ENCODE measurements at places on chromosomes 6 and 20.

DNA sequence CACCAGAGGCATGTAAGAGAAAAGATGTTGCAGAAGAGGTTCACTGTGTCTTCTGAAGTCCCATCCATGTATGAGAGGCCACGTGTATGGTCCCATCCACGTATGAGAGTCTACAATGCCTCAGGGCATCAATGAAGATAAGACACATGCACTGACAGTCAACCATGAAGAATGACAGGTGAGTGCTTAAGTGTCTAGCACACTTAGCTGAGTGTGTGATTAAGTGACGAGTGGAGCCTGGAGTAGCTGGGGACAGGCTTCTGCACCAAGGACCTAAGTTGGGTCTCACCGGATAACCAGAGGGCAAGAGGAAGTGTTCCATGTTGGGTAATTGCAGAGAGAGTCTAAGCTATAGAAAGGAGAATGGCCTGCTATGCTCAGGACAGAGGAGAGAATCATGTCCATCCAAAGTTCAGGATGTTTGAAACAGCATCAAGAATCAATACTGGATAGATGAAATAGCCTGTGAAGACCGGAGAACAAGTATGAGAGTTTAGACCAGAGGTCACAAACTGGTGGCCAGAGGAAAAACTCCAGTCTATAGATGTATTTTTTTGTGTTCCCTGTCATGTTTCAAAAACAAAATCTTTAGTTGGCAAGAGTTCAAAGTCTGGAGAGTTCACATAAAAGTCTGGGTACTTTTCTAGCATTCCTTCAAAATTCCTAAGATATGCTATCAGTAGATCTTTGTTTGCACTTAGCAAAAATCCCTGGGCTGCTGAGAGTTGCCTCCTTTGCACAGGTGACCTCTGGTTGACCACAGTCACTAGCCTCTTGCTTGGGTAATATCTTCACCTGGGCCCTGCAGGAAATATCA is 165.8 kb downstream of the KIF16B start:
- DNase-seq: peak; percentile 11

GRCh38 chr6:16409531-16410441 is 171.4 kb downstream of the GMPR start:
- DNase-seq: peak; percentile 72

- DNase-seq: no peak
Observed at GRCh38 chr20:64006902-64007301, 26.0 kb downstream of the PRPF6 start.

GRCh38 chr6:136015531-136015930 is 164.0 kb downstream of the PDE7B start:
- no peak for DNase-seq

DNA sequence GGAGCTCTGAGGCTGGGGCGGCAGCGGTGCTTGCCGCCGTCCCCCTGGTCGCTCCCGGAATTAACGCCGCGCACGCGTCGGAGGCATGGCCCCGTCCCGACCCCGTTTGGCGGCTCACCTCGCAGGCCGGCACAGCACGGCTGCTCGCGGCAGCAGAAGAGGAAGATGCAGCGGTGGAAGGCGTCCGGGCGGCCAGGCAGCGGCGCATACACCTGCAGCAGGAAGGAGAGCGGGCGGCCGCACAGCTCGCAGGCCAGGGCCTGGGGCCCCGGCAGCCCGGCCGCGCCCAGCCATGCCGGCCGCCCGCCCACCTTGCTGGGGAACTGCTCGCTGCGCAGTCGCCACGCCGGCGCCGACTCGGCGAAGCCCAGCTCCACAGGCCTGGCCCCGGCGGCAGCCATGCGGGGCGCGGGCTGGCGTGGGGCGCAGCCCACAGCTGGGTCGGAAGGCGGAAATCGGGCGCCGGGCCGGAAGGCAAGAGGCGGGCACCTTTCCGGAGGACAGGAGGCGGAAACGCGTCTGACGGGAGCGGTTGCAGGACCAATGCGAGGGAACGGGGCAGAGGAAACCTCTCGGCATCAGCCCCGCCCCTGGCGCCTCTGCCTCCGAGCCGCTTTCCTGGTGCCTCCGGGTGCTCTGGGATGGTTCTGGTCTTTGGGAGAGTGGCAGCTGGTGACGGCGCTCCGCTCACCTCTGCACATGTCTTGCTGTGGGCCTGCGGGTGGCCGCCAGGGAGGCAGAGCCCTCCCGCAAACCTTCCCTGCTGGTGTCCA is at the start of gene PDCD2:
PDCD2 (minus strand) TSS at position 457 of the 773 bp plus-strand sequence; CDS start at position 401, 56 bp downstream.
- DNase-seq: peak; percentile 90

GRCh38 chr20:8523684-8524083 is 391.6 kb downstream of the PLCB1 start:
- no peak for DNase-seq

GRCh38 chr6:157753291-157753690 is 69.8 kb upstream of the SNX9 start:
- no peak for DNase-seq

DNA sequence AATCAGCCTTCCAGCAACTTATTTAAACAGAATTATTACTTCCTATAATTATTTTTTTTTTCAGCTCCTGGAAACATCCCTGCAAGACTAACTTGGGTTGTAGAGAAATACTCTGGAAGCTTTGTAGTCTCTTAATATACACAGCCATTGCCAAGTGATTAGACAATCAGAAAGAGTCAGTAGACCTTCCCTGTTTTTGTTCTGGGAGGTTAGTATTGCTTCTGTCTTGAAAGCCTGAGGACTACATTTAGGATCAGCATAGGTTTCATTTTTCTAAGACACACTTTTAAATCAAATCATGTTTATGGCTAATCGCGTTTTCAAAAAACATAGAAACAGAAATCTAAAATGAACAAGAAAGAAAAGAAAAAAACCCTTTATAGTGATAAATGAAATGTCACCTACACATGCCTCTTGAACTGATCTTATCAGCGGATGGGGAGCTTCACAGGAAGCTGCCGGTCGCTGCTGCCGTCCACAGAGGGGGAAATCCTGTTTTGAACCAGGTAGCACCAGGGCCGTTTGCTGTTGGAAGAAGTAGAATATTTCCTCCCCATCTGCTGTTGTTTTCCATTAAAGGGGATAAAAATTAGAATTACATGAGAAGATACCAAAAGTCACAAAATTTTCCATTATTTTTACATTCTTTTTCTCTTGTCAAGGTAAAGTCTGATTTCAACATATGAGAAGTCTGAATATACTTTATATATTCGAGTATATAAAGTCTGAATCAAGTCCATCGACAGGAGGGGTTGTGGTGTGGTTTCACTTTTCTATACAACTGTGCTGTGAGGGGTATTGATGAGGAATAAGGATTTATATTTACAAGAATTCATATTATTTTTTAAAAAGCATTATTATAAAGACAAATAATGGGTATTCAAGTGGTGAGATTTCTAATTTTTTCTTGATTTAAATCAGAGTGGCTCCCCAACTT is 94.6 kb downstream of the ARMC2 start:
- no peak for DNase-seq

- DNase-seq: no peak
Observed at GRCh38 chr20:46220455-46221207, 87.7 kb downstream of the CDH22 start.

GRCh38 chr20:23920408-23921325 is 41.1 kb upstream of the CST5 start:
- no peak for DNase-seq

DNA sequence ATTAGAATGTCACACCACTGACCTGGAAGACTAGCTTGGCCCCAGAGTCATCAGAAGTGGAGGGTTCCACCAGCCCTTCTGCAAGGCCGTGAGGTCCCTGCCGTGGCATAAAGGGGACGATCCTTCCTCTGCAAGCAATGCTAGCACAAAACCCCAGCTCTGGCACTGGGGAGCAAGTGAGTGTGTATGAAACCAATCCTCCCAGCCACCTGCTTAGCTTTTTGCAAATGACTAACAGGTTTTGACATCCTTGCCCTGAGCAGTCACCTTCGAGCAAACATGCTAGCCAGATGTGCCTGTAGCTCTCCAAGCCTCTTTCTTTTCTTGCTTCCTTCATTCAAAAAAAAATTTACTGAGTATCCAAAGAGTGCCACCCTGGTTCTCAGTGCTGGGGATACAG is 8.6 kb downstream of the SULF2 start:
- no peak for DNase-seq

DNA sequence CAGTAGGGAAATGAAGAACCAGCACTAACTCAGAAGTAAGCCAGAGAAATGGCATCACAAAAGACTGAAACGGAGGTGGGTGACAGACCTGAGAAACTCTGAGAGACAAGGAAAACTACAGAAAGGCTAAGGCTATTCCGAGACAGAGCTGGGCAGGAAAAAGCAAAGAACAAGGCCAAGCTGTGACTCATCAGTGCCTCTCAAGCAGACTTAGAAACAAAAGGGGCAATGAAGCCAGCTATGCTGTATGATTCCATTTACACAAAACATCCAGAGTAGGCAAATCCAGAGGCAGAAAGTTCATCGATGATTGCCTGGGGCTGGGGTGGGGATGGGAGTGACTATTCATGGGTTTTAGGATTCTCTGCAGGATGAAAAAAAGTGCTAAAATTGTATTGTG is 50.0 kb downstream of the SLC23A2 start:
- DNase-seq: no peak

DNA sequence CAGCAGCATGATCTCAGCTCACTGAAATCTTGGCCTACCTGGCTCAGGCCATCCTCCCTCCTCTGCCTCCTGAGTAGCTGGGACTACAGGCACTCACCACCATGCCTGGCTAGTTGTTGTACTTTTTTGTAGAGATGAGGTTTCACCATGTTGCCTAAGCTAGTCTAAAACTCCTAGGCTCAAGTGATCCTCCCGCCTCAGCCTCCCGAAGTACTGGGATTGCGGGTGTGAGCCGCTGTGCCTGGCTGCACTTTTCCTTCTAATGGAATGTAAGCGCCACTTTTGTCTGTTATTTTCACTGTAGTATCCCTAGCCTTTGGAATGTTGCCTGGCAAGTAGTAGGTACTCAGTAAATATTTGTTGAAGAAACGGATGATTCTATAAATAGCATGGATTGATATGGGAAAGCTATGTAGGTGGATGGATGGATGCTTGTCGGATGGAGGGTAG is 10.4 kb upstream of the TRIB3 start:
- DNase-seq: peak; percentile 73

DNA sequence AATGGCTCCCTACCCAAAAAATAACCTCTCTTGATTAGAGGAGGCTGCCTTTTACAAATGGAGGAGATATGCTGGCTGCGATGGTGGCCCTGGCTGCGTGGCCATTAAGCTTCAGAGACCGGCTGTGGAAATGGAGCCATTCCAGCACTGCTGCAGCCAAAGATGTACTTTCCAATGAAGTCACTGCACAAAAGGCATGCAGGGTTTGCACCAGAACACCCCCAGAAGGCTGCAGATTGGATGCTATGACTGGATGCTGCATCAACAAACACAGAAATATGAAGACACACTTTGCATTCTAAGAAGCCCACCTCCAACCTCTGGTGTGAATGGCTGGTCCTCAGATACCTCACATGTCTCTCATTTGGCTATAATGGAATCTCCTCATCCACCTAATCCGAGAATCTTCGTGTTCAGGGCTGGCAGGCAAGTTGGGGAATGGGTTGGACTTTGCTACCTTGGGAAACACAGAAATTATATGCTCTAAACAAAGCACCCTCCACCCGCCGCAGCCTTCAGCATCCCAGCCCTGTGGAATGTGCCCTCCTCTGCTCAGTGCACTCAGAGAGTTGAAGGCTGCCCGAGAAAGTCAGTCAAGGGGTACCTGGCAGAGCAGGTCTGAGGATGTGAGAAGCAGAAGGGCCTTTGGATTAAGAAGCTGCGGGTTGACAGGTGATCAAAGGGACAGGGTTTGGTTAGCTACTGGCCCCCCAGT is 35.3 kb downstream of the APCDD1L start:
- DNase-seq: no peak

GRCh38 chr6:17962436-17963031 is 24.9 kb downstream of the KIF13A start:
- no peak for DNase-seq

DNA sequence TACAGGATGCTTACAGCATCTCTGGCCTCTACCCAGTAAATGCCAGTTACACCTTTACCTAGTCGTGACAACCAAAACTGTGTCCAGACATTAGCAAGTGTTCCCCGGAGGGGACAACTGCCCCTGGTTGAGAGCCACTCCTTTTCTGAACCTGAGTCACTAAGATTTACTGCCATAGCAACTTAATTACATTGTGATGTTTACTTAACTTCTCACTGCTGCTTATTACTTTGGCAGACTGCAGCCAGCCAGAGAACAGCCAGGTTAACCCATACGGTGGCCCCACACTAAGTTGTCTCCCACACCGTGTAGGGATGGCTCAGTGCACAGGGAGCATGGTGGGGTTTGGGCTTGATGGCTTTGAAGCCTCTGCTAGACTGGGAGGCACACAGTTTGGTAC is 204.7 kb upstream of the SULF2 start:
- DNase-seq: no peak

DNA sequence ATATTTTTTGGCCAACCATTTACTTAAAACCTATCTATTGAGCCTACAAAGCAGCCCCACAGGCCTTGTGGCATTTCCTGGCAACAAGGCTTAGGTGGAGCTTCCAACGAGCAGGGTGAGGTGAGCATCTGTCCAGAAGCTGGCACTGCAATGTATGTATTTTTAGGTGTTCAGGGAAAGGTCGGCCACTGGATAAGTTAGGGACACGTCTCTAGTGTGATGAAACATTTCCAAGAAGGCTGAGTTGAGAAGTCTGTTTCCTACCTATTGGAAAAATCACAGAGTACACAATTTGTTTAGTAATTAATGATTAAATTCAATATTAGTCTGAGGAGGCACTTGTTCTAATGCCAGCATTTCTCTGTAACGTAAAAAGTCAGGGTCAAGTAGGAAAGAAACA is 17.8 kb upstream of the RCAN2 start:
- DNase-seq: no peak

DNA sequence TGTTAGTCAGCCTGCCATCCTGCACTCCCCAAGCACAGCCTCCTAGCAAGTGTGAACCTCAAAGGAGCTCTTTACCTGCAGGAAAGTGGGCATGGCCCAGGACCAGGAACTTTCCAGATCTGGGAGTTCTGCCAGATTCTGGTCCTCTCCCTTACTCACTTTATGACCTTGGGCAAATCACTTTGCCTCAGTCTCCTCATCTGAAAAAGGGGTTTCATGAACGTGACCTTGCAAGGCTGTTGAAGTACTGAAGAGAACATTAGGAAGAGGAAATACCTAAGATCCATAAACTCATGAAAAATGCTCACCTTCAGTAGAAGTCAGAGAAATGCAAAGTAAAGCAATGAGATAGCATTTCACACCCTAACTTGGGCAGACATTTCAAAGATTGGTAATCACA is 26.8 kb upstream of the DSN1 start:
- DNase-seq: no peak

DNA sequence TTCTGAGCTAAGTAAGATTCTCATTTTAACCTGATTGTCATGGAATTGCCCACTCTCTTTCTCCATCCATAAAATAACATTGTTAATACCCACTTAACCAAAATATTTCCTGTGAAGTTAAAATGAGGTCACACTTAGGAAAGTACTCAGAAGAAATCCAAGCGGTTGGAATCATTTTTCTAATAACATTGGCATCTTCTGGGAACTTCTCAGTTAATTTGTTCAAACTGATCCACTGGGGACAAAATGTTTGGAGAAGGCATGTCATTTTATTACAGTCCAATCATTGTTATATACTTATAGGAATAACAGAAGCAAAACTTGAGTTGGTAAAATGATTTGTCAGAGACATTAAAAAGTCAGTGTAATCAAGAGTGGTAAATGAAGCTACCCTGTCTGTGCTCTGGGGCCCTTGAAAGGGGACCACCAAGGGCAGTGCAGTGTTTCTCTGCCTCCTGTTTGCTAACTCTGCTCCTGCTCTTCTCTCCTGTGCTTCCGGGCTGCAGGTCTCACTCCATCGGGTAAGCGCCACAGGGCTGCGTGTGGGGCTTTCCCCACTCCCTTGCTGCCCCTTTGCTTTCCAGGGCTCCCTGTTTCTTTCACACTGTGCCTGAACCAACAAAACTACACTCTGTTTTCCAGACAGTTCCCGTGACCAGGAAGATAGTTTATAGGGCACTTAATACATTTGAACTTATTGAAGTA is 50.1 kb downstream of the HDDC2 start:
- peak; percentile 26 for DNase-seq
